ENCODE measurements at places on chromosomes 2 and 18. TPM values are rescaled to one million over a fixed set of nuclear protein-coding genes. Genes with fewer than 3 reads are reported as not detected.

DNA sequence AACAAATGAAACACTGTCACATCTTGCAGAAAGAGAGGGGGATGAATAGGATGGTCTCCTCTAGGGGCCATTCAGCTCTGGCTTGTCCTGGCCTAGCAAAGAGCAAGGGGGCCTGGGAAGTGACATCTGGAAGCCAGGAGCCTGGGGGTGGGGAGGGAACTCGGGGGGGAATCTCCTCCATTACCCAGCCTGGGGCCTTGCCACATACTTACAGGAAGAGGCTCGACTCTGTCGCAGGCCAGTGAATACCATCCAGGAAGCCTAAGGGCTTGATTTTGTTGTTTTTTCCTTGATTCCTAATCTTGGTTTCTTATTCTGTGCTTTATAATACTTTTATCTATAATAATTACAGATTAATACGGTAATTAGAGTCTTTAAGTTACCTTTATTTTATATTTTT is 797.5 kb upstream of the ID2 start:
- no peak for DNase-seq

GRCh38 chr2:68764806-68765311 is 30.2 kb downstream of the ARHGAP25 start:
- no peak for DNase-seq

GRCh38 chr2:232569541-232569940 is 19.1 kb downstream of the EIF4E2 start:
- DNase-seq = no peak

GRCh38 chr2:171036532-171036931 is 107.5 kb downstream of the GORASP2 start:
- no peak for DNase-seq

DNA sequence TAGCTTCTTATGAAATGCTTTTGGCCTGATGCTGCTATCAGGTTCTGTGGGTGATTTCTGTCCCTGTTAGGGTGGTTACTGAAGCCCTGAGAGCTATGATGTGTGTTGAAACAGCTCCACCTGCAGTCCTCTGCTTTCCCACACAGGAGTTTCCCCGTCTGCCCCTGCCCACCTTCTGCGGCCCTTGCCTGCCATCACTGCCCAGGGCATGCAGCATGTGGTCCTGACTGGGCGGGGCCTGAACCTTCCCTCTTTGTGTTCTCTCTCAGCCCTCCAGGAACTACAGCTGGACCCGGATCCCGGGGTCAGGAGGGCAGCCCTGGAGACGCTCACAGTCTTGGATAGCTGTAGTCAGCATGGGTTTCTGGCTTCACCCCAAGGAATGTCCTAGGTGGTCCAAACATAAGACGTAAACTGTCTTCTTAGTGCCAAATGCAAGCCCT is 21.4 kb downstream of the HJURP start:
- DNase-seq = peak; percentile 18

DNA sequence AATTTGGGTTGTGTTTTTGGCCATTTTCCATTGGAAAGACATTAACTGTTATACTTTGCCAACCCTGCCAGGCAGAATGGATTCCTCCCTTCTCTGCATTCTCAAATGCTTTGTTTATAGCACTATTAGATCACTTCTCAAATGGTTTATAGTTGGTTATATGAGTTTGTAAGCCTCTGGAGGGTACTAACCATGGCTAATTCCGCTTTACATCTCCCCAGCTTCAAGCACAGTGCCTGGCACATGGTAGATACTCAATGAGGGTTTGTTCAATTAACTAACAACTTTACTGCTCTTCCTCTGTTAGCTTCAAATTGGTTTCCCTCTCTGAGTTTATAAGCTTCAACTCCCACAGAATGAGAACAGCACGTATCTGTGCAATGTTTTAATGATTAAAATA is 213.5 kb downstream of the SOX11 start:
- DNase-seq = no peak

DYNAP gene
- not detected for total RNA-seq

DNA sequence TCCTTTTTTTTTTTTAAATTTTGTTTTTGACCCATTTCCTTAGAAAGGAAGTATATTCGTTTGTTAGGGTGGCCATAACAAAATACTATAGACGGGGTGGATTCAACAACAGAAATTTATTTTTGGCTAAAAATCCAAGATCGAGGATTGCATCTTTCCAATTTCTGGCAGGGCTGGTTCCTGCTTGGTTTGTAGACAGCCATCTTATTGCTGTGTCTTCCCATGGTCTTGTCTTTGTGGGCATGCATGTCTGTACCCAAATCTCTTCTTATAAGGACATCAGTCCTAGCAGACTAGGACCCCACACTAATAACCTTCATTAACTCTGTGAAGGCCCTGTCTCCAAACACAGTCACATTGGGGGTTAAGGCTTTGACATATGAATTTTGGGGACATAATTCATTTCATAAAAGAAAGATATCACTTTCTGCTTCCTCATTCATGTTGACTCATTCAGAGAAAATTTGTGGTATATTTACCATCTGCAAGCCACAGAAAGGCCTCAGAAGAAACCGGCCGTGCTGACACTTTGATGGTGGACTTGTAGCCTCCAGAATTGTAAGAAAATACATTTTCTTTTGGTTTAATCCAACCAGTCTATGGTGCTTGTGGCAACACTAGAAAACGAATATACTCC is 262.1 kb downstream of the LPIN1 start:
- DNase-seq = no peak

COL4A3 gene
- 16.0 TPM for total RNA-seq

DNA sequence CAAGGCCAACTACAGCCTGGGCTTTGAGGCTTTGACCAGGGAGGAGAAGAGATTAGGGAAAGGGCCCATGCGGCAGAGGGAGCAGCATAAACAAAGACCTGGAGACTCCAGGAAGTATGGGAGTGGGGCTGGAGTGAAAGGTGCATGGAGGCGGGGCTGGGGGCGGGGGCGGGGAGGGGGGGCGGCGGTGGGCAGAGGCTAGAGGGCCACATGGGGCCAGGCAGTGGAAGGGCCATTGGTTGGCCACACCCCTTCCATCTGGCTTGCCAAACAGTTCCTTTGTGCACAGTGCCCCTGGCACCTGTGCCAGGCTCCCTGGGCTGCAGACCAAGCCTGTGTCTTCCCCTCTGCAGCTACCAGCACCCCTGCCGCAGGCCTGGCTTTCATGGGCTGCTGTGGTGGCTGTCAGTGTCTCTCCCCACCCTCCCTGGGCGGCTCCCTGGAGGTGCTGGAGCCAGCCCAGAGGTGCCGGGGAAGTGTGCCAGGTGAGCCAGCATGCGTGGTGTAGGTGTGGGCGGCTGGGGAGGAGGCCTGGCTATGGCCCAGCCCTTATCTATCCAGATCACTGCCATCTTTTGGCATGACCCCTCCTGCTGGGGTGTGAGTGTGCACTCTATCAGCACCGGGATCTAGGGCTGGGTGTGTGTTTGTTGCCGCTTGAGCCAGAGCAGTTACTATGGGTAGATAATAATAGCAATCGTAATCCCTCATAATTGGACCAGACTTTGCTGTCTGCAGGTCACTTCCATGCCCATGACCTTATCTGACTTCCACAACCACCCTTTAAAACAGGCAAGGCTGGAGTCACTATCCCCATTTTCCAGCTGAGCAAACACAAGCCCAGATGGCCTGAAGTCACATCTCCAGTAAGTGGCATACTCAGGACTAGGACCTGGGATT is 30.5 kb downstream of the DNMT3A start:
- peak; percentile 83 for DNase-seq

SLC4A1AP gene
- 17.4 TPM for total RNA-seq

- DNase-seq = no peak
Observed at GRCh38 chr18:61570070-61570469, 236.8 kb downstream of the CDH20 start.

DNA sequence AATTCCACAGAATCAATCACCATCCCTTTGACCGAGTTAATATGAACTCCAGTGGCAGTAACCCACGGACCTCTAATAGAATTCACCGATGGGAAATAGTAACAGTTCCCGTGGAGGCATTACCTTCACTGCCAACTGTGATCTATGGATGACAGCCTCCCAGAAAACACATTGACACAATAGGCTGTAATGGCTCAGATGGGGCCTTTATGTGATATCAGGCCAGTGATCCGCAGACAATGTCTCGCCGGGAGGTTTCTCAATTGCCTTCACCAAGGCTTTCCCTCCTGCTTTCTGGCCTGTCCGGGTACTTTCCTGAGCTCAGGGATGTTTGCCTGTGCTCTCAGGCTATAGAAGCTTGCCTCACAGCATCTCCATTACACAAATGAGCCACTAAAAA is 34.4 kb upstream of the KLF7 start:
- DNase-seq = no peak

- no peak for DNase-seq
Observed at GRCh38 chr2:128263902-128264331, 54.8 kb downstream of the HS6ST1 start.

- DNase-seq = no peak
Observed at GRCh38 chr2:76748581-76749296, 773.4 kb downstream of the LRRTM4 start.

GRCh38 chr2:113776949-113777348 is 20.5 kb upstream of the SLC35F5 start:
- DNase-seq = no peak

DNA sequence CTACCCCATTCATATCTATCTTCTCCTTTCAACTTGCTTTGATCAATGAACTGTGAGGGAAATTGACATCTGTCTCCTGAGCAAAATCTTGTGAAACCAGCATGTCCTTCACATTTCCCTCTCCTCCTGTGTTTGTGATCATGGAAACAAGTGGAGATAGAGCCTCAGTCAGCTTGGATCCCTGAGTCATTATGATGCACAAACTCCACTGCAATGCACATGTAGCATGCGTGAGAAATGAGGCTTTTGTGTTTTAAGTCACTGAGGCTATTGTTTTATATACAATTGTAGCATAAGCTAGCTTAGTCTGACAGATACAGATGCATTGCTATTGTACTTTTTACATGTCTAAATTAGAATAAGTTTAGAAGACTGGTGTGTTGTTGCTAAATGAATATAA is 85.2 kb upstream of the HNMT start:
- no peak for DNase-seq

ACOXL gene
- not detected for total RNA-seq

LINC00305 gene
- total RNA-seq = not detected

ALPG gene
- total RNA-seq = not detected

GRCh38 chr2:172244419-172245130 is 141.9 kb upstream of the DLX2 start:
- DNase-seq = no peak

DNA sequence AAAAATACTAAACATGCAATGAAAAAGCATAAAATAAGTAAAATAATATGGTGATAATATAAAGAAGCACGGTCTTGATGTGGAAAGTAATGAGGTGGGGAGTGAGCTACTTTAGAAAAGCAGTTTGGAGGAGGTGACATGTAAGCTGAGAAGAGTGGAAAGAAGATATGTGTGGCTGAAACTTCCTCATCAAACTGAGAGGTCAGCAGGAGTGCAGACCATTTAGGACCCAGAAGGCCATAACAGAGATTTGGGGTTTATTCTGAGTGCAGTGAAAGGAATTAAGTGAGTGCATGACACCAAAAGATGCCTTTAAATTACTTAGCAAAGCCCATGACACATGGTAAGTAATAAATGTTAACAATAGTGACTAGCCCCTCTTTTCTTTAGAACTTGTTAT is 24.4 kb upstream of the TMEM182 start:
- no peak for DNase-seq

TLX2 gene
- total RNA-seq = 0.12 TPM

SCYGR1 gene
- not detected for total RNA-seq

DNA sequence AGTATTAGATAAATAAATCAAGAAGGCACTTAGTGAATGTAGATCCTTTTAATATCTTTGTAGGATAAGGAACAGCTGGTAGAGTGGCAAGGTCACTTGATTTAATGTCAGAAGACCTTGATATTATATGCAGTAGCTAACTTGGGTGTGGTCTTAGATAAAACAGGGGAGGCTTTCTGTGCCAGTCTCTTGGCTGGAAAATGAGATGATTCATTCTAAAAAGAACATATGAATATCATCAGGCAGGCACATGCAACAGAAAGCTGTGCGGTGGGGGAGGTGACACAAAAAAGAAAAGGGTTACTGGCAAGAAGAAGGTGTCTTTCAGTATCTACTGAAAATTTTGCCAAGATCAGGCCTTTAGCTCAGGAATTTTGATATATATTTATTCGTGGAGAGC is 931.7 kb upstream of the CELF4 start:
- no peak for DNase-seq

SPP2 gene
- not detected for total RNA-seq

- DNase-seq = peak; percentile 94
Observed at GRCh38 chr2:231666171-231667095, 41.9 kb upstream of the PTMA start.

- peak; percentile 67 for DNase-seq
Observed at GRCh38 chr18:35267161-35267651, 22.8 kb downstream of the ZSCAN30 start.

DNA sequence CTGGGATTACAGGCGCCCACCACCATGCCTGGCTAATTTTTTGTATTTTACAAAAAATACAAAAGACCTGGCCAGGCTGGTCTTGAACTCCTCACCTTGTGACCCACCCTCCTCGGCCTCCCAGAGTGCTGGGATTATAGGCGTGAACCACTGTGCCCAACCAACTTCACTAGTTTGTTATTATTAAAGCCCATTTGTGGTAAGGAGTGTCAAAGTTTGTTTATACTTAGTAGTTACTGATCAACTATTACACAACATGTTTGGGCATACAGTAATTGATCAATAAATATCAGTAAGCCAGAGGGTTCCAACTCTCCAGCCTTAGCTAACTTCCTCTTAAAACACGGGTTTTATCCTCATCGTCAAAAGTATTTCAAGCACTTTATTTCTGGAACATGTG is 67.5 kb upstream of the ZNG1B start:
- peak; percentile 40 for DNase-seq

All from mucosa of gallbladder (tissue), 1 donor.